ENCODE measurements at places on chromosomes 1 and 21. TPM values are rescaled to one million over a fixed set of nuclear protein-coding genes. Genes with fewer than 3 reads are reported as not detected.

DNA sequence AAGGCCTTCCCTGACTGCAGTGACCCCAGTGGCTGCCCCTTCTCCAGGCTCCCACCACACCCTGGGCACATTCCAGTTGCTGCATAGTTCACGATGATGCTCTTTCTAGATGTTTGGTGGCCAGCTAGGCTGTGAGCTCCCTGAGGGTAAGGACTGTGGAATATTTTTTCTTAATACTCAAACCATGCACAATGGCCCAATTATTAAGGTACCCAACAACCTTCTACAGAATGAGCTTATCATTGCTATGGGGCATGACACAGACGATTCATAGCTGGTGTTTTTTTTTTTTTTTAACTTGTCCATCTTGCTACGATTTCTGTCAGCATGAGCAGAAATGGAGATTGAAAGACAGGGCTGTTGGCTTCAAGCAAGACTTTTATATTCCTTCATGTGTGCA lies 68.9 kb upstream of the CLDN14 start:
- DNase-seq: no peak
- H3K27me3 ChIP-seq: peaks cover 5% of the 10 kb centered on the region

GRCh38 chr1:54335755-54336108 lies 70.5 kb downstream of the SSBP3 start:
- H3K36me3 ChIP-seq: peaks cover 8% of the 10 kb centered on the region
- H3K4me1 ChIP-seq: peaks cover 7% of the 10 kb centered on the region
- H3K4me3 ChIP-seq: no peak overlapping the region
- no peak for DNase-seq

GRCh38 chr1:202836623-202837403 lies 26.1 kb downstream of the PCAT6 start:
- H3K27me3 ChIP-seq: no peaks in the 10 kb centered on the region
- H3K4me3 ChIP-seq: no peak overlapping the region
- H3K4me1 ChIP-seq: peaks cover 42% of the 10 kb centered on the region
- no peaks in the 10 kb centered on the region for H3K36me3 ChIP-seq
- H3K27ac ChIP-seq: no peak overlapping the region

ADGRL4 gene
- not detected for total RNA-seq

MYOG gene
- total RNA-seq: not detected

AKNAD1 gene
- not detected for total RNA-seq

Measured in activated T-helper 2 cell treated with anti-CD3 and anti-CD28 coated beads, Interferon-gamma antibody, Interleukin-2, Interleukin-4, amounts not matched to agents 10 μg/mL and 5 μg/mL and 100 μg/mL, durations not matched to agents 14 hours and 24 hours and 36 hours (primary cell).